Cortex of kidney (tissue), 1 donor: ENCODE measurements at places on chromosomes 1 and 21.

- DNase-seq: no peak
These were observed 402.9 kb downstream of the RWDD3 start for GRCh38 chr1:95636897-95637296.

GRCh38 chr1:246667773-246668172 is 56.4 kb upstream of the SCCPDH start:
- no peak for DNase-seq

DNA sequence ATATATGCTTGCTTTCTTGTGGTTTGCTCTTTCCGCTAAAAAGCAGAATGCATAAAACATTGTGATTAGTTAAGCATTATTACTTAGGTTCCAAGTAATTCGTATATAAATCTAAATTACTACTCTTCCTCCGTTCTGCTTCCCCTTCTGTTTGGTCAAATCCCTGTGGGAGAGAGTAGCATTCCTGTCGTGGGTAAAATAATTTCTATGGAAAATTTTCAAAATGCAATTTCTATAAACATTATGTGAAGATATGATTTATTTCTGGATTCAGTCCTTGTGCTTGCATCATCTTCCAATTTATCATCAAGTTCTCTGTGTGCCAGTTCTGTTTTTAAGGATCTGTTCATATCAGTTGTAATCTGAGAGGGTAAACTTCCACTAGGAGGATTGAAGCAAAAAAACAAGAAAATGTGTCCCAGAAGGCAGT is 7.2 kb upstream of the WARS2 start:
- DNase-seq: no peak

DNA sequence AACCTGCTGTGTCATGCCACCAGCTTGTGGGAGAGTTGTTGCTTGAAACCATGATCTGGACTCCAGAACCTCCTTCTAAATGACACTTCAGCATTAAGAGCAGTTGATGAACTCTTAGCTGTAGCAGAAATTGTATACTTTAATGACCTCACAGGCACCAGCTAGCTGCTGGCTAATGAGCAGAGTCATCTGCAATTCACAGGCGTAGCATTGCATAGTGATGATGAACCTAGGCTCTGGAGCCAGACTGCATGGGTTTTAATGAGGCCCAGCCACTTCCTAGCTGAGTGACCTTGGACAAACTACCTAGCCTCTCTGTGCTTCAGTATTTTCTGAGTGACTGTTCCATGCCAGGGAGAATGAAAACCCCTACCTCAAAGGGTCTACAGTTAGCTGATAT is 407.1 kb downstream of the LMO4 start:
- no peak for DNase-seq

DNA sequence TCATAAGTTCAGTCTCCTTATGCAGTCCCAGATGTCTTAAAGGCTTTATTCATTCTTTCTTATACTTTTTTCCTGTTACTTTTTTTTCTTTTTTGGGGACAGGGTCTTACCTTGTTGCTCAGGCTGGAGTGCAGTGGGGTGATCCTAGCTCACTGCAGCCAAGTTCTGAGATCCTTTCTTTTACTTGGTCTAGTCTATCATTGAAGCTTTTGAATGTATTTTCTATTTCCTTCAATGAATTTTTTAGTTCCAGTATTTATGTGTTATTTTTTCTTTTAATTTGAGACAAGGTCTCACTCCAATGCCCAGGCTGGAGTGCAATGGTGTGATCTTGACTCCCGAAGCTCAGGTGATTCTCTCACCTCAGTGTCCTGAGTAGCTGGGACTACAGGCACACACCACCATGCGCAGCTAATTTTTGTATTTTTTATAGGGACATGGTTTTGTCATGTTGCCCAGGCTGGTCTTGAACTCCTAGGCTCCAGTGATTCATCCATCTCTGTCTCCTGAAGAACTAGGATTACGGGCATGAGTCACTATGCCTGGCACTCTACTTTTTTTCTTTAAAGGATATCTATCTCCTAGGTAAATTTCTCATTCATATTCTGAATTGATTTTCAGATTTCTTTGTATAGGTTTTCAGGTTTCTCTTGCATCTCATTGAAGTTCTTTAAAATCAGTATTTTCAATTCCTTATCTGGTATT is 26.1 kb upstream of the GTF2B start:
- DNase-seq: no peak

GRCh38 chr1:17135530-17135929 is 16.3 kb upstream of the PADI2 start:
- no peak for DNase-seq

GRCh38 chr1:30063621-30064280 is 659.6 kb downstream of the MATN1 start:
- no peak for DNase-seq

- DNase-seq: no peak
These were observed 44.4 kb upstream of the SCMH1 start for GRCh38 chr1:41286486-41286885.

- no peak for DNase-seq
These were observed 34.2 kb downstream of the VWA5B1 start for GRCh38 chr1:20324704-20325406.

- no peak for DNase-seq
These were observed 24.2 kb upstream of the PHTF1 start for GRCh38 chr1:113783254-113784103.

GRCh38 chr1:32014199-32014947 is 705 bp downstream of the KHDRBS1 start:
- no peak for DNase-seq

GRCh38 chr1:29688471-29689365 is 452.4 kb downstream of the PTPRU start:
- no peak for DNase-seq

DNA sequence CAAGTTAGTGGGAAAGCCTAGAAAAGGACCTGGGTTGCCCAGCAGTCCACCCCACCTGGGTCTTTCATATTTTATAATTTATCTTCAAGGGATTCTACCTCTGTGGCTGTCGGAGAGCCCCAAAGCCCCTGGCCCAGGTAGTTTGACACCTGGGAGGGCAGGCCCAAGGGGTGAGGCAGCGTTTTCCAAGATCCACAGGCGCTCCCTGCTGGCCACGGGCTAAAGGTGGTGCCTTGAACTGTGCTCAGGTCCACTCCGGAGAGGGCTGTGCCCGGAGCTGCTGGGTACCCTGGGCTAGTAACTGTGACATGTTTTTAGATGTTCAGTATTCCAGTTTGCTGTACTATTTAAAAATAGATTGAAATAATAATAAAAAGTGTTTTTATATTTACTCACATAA is 37.2 kb upstream of the CRNN start:
- DNase-seq: no peak

GRCh38 chr1:183687546-183688304 is 34.6 kb upstream of the APOBEC4 start:
- no peak for DNase-seq

DNA sequence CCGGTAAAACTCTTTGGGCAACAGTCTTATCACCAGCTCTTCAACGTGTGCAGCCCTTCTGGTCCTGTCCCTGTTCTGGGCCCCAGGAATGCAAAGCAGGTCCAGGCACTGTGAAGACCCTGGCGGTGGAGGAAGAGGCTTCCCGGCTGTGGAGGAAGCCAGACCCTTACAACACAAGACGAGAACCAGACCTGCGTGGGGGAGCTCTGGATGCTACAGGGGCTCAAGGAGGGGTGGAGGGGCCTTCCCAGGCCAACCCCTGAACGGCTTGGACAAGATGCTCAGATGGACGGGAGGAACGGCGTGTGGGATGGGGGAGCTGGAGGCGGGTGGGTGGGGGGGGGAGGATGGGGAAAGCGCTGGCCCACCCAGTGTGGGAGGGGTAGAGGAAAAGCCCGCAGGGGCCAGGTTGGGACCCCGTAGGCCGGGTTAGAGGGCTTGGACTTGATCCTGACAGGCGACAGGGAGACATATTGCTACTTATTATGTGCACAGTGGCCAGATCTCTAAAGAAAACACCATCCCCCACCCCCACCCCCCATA is 5.1 kb upstream of the OLIG2 start:
- DNase-seq: no peak

- no peak for DNase-seq
These were observed 9.2 kb upstream of the TFF1 start for GRCh38 chr21:42375506-42375905.

DNA sequence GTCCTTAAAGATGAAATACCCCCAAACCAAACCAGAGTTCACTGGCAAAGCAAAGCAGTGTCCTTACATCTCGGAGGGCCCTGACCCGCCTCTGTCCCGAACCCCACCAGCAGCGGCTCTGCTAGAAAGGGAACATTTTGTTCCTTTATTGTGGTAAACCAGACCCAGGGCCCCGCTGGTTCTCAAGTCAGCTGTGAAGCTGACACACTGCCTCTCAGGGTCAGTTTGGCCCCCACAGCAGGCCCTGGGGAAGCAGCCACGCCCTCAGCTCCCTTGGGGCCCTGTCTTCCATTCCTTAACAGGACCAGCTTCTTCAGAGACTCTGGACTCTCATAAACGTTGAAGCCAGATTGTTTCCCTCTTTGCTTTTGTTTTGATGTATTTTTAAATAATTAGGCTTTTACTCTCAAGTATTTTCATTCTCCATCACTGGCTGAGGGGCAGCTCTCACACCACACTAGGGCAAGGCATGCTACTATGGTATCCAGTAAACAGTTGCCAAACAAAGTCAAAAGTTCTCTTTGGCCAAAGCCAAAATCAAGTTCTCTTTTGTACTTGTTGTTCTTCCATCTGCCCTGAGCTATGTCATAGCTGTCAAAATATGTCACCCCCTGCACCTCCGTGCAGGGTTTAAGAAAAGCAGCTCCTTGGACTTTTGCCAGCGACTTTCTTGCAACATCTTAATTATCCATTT is 61.1 kb upstream of the ANGPTL1 start:
- no peak for DNase-seq

DNA sequence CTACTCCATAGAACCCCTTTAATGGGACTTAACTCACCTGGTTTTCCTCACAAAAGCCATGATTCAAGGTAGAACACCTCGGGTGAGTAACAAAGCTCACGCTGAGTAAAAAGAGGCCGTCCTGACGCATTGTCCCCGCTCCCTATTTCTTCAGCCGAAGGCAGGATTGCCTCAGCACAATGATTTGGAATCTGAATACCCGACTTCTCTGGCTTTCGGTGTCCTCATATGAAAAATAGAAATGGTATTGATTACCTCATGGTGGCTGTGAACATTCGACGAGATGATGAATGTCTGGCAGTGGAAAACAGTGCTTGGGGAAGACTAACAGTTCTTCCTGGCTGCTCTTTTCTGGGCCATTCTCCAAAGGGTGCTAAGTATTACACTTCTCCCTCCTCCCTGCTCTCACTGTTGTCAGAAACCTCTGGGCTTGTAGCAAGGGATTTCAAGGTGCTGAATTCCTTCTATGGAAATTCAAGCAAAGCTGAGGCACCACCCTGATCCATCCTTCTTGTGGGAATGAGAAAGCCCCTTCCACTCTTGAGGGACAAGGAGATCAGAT is 148.3 kb downstream of the C1orf94 start:
- no peak for DNase-seq

DNA sequence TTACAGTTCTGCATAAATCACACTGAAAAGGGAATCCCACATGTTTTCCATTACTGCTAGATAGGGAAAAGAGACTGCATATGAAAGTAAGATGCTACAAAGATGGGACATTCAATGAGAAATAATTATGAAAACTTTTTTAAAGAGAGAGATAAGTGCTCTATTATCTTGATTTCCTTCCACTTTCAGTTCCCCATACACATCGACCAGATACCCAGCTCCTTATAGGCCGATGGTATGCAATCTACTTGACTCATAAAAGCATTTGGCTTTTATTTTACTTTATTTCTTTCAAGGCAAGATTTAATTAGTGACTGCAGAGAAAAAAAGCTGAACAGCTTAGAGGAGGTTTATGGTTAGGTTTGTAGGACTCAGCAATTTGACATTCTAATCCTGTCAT is 13.1 kb downstream of the BRINP2 start:
- DNase-seq: no peak

GRCh38 chr1:34625521-34626015 is 129.3 kb upstream of the GJB5 start:
- no peak for DNase-seq

- DNase-seq: no peak
These were observed 21.0 kb downstream of the PLXNA2 start for GRCh38 chr1:208223136-208223535.

DNA sequence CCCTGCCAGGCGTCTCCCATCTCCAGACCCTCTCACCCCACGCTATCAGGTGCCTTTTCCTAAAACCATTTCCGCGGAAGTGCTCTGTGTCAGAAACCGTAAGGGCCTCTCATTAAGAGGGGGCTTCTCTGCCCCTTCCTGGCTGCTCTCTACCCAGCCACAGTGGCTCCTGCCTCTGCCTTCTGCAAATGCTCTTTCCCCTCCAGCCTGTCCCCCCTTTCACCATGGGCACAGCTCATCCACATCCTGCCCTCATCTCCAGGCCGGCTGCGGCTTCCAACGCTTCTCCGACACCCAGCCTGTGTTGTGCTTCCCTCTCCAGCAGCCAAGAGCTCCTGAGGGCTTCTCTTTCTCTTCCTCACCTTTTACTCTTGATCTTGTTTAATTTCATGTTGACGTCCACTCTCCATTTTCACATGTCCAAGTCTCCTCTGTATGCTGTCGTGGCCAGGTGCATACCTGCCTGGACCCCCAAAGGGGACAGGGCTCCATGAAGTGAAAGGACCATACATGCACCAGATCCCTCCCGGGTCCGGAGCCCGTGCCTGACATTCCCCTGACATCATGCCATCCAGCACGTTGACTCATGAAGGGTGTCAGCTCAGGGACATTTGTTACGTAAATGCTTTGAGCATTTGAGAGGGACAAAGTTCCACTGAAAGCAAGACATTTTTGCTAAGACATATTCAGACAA is 306.5 kb downstream of the AJAP1 start:
- no peak for DNase-seq

GRCh38 chr1:50424884-50425375 is 1.7 kb upstream of the DMRTA2 start:
- no peak for DNase-seq

- no peak for DNase-seq
These were observed 490.6 kb upstream of the VAMP3 start for GRCh38 chr1:7280347-7280960.

GRCh38 chr1:88062650-88063153 is 621.4 kb upstream of the PKN2 start:
- no peak for DNase-seq

- no peak for DNase-seq
These were observed 1.7 kb downstream of the TOR1AIP1 start for GRCh38 chr1:179883745-179884138.

- DNase-seq: no peak
These were observed 167.2 kb downstream of the CRB1 start for GRCh38 chr1:197435224-197435623.

- no peak for DNase-seq
These were observed 520 bp downstream of the PLEKHN1 start for GRCh38 chr1:966704-967300.
